ENCODE measurements at places on chromosomes 4 and X. TPM values are rescaled to one million over a fixed set of nuclear protein-coding genes. Genes with fewer than 3 reads are reported as not detected.

Gene BEX1
- total RNA-seq, result not detected

Gene CSAG1
- not detected for total RNA-seq

Gene TEX13D
- total RNA-seq, result not detected

Gene RNF128
- not detected for total RNA-seq

Gene CXorf38
- total RNA-seq, result 22.8 TPM

Gene CHIC1
- 3.3 TPM for total RNA-seq

Gene L1CAM
- 3.6 TPM for total RNA-seq

Gene BMX
- not detected for total RNA-seq

Gene FGD1
- 0.12 TPM for total RNA-seq

Gene EFHC2
- total RNA-seq, result not detected

Gene LGI2
- not detected for total RNA-seq
